ENCODE measurements at places on chromosomes 4 and X. TPM values are rescaled to one million over a fixed set of nuclear protein-coding genes. Genes with fewer than 3 reads are reported as not detected.

Gene GABRQ
- 5.9 TPM for total RNA-seq

Gene SULT1B1
- 1.8 TPM for total RNA-seq

Gene PAGE2B
- not detected for total RNA-seq

Gene POLN
- total RNA-seq = 1.8 TPM

Gene CXorf38
- 13.8 TPM for total RNA-seq

Gene POF1B
- not detected for total RNA-seq

Gene MAGEB1
- total RNA-seq = not detected

Measured in H4 (cell line).